NCI-H524 treated with DMSO at 0.1 percent for 48 hours (cell line): ENCODE measurements at places on chromosomes 6 and 20.

DNA sequence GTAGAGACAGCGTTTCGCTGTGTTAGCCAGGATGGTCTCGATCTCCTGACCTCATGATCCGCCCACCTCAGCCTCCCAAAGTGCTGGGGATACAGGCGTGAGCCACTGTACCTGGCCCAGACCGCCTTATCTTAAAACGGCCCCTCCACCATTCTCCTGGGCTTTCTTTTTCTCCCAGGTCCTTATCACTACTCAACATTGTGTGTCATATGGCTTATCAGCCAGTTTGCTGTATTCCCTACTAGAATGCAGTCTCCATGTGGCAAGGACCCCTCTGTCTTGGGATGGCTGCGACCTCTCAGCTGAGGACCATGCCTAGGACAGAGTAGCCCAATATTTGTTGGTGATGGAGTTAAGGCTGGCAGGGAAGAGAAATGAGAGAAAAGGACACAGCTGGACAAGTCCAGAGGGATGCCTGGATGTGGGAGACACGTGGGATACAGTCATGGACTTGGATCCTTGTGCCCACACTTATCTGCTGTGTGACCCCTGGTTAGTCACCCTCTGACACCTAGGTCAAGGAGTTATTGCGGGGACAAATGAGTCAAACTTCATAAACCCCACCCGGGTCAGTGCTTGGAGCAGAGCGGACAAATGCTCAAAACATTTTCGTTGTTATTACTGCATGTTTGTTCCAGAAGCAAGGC is 24.0 kb downstream of the ADA start:
- no peak for DNase-seq

GRCh38 chr6:108606250-108606690 is 45.6 kb downstream of the FOXO3 start:
- no peak for DNase-seq

DNA sequence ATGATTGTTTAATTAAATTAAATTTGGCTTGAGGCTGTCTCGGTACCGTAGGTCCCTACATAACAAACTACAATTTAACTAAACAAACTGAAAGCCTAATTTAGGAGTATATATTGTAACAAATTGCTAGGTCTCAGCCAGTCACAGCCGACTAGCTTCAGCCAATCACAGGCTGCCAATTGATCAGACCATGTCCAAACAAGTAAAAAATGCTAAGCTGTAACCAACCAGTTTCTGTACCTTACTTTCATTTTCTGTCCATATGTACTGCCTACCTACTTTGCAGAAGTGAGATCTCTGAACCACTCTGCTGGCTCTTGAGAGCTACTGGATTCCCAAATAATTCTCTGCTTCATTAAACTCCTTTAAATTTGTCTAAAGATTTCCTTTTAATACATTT is 648.0 kb upstream of the GJE1 start:
- DNase-seq: no peak

DNA sequence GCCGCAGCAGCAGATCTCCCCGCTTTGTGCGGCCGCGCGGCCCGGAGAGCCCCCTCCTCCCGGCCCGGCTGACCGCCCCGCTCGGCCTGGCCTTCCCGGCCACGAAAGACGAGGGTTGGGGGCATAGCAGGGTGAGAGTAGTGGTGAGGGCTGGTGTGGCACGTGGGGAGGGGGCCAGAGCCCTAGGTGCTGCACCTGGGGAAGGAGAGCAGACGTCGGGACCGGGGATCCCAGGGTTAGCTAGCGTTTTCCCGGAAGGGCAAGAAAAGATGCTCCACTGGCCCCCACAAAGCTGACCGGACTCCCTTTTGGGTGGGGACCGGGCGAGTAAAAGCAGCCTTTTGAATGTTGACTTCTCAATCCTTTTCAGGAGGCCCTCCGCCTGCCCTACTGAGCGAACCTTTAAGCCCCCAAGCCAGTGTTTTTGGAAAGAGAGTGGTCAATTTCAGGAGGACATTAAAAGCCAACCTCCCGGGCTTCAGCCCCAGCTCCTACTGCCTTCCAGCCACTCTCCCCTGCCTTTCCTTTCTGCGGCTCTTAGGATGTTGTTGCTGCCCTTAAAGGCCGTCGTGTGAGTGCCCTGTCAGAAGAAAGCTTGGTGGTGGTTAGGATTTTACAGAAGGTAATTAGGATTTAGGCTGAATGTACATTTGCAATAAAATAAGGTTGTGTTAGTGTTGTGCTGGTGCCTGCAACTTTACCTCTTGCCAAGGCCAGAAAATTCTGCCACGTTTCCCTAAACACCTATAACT is 648 bp upstream of the BACH2 start:
- no peak for DNase-seq

- DNase-seq: no peak
Measured at GRCh38 chr20:3712279-3712873, at the start of gene SIGLEC1. SIGLEC1 (minus strand) TSS chr20:3712600; CDS start chr20:3707128, 5,472 bp downstream.
